DND-41 (cell line): ENCODE measurements at places on chromosomes 6 and 20.
A peak's percentile ranks its signal among the peaks of the same experiment; 100 is the strongest.

- no peak for DNase-seq
Observed at GRCh38 chr6:37477656-37478435, 21.8 kb downstream of the CCDC167 start.

DNA sequence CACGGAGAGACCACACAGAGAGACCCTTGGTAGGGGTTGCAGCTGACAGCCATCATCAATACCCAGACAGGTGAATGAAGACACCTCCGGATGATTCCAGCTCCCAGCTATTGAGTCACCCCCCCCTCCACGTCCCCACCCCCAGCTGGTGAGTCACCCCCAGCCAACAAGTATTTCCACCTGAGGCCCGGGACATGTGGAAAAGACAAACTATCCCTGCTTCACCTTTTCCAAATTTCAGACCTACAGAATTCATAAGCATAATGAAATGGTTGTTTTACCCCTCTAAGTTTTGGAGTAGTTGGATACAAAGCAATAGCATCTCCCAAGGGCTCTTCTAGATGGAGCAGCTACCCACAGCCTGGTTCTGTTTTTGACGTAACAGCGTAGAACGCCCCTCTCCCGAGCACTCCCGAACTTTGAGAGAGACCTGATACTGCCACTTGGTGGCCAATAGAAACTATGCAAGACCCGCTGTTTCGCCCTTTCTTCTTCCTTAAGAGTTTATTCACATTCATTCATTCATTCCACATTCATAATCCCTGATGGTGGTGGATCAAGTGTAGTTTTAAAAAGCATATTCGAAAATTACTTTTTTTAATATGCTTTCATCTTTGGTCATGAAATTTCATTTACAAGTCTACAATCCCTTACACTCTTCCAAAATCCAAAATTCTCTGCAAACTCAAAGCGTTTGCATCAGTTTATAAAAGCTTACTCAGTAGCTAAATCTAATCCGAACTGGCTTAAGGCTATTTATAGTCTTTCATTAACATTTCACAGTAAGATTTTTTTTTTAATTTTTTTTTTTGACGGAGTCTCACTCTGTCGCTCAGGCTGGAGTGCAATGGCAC, 15.1 kb upstream of the PPP1R16B start:
- peak; percentile 55 for DNase-seq

DNA sequence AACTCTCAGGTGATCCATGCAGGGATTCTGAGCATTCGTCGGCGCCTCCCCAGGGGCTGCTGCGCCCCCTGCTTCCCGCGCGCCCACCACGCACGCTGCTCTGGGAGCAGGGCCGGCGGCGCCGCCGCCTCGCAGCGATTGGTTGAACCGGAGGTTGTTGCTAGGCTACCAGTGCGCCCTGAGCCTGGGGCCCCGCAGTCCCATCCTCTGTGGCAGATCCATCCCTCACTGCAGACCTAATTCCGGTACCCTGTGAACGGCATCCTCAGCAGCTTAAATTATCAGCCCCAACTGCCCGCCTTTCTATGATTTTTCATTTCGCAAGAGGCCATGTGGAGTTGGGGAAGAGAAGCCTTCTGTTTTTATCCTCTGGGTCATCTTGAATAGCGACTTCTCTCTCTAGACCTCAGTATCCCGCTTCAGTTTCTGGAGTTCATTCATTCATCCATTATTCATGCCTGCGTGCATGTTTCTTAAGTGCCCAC, 15.4 kb downstream of the PNPLA1 start:
- no peak for DNase-seq

DNA sequence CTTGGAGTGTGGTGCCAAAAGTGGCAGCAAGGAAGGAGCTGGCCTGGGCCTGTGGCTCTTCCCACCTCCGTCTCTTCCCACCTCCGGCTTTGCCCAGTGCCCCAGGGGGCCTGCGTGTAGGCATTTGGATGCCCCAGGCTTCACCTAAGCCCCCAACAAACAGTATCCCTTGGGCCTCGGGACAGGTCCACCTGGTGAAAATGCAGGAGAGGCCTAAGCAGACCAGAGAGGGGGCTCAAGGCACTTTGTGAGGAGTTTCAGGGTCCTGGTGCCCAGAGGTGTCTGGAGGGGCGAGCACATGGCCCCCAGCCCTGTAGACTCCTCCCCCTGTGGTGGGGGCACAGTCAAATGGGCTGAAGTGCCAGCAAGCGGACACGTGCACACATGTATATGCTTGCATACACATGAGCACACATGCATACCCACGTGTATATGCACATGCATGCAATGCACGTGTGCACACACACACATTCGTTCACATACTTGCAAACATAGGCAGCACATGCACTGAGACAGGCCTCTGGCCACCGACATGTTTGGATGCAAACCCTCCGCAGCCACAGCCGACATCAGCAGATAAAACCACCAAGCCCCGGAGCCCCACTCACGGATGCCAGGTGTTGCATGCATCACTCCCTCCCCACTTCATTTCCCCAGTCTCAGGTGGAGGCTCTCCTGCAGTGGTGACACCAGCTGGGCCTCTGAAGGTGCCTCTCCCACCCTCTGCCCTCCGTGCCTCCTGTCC, 124.5 kb downstream of the TAF4 start:
- no peak for DNase-seq

DNA sequence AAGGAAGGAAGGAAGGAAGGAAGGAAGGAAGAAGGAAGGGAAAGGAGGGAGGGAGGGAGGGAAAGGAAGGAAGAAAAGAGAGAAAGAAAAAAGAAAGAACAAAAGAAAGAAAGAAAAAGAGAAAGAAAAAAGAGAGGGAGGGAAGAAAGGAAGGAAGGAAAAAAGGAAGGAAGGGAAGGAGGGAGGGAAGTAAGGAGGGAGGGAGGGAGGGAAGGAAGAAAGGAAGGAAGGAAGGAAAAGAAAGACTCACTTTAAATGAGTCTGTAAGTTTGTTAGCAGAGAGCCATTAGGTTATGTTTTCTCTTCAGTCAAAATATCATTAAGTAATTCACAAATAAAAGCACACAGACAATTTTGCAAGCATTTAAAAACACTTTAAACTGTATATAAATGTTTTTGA, 44.0 kb upstream of the SASH1 start:
- DNase-seq: no peak

- no peak for DNase-seq
Observed at GRCh38 chr20:57605878-57606277, 14.3 kb downstream of the ZBP1 start.

DNA sequence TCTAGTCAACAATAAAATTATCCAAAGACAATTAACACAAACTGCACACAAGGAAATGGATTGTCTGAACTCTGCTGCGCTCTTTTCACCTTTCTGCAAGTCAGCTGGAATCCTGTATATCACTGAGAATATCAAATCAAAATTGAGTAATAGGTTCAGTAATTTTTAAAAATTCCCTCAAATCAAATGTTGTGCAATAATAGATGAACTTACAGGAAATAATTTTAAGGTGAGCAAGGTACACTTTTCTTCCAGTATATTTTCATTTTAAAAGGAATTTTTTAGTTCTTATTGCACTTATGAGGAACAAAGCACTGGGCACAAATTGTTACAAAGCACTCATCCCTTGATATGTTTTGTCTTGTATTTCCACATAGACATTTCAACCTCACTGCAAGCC, 1.2 kb downstream of the SAYSD1 start:
- DNase-seq: no peak

DNA sequence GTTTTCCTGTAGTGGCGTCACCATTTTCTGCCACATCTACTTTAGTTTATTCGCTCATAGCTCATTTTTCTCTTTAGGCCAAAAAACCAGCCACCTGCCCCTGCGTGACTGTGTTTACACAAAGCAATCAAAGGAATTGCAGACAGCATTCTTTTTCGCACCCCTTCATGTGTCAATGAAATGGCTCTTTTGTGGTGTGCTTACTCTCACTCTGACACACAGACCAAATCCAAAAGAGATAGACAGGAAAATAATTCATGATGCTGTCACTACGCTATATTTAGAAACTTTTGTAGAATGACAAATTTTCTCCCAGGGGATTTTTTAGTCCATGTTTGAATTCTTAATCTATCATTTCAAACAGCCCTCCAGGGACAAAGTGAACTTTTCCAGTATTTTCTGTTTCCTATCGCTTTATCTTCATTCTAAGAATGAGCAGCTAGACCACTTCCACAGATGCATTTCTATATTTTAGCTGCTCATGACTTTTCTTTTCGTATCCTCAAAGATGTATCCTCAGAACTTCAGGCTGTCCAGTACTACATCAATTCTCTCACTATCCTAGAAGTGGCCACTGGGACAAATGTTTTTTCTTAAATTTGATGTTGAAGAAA, 37.9 kb upstream of the KHDRBS2 start:
- no peak for DNase-seq

DNA sequence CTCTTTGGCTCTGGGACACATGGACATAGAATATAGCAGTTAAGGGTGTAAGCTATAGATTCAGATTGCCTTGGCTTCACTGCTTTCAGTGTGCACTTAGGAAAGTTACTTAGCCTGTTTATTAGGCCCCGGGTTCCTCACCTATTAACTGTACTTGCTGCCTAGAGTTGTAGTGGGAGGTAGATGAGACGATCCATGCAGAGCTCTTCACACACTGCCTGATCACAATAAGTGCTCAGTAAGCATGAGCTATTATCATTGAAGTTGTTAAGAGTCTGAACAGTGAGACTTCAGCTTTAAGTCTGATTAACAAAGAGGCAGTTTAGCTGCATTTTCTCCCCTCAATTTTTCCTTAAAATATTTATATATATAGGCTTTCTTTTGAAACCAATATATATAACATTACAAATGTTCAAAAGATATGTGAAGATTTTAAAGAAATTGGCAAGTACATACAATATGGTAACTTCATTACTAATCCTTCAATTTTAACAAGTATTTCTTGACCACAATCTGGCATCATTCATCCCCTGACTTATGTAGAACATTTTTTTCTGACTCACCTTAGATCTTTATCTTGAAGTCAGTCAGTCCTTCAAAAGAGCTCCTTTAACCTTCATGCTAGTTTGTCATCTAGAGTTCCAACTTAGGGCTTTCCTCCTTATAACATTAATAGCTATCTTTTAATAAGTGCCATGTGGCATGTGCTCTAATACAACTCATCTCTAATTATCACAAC, 20.5 kb upstream of the SUPT3H start:
- DNase-seq: no peak

GRCh38 chr6:33668914-33669313, 42.6 kb downstream of the UQCC2 start:
- no peak for DNase-seq

DNA sequence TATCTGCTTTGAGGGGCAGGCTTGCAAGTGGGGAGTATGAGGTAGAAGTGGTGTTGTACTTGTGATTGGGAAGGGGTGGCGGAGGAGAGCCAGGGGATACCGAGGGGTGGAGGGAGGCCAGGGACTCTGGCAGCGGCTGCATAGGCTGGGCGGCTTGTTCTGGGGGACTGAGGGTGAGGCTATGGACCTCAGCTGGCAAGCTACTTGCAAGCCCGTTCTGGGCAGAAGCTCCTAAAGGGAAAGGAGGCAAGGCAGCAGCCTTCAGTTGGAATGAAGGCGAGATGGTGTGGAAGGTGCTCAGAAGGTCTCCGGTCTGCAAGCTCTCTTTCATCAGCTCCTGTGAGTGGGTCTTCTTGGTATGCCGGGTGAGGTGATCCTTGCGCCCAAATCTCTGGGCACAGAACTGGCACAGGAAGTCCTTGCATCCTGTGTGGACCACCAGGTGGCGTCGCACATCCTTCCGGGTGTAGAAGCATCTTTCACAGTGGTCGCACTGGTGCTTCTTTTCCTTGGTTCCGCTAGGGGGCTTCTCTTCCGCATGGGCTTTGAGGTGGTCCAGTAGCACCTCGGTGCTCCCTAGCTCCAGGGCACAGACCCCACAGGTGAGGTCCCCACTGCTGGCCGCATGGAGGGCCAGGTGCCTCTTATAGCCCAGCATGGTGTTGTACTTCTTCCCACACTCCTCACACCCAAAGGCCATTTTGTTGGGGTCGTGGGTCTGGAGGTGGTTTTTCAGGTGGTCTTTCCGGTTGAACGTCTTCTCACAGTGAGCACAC, 66.0 kb downstream of the PLAGL1 start:
- peak; percentile 63 for DNase-seq

DNA sequence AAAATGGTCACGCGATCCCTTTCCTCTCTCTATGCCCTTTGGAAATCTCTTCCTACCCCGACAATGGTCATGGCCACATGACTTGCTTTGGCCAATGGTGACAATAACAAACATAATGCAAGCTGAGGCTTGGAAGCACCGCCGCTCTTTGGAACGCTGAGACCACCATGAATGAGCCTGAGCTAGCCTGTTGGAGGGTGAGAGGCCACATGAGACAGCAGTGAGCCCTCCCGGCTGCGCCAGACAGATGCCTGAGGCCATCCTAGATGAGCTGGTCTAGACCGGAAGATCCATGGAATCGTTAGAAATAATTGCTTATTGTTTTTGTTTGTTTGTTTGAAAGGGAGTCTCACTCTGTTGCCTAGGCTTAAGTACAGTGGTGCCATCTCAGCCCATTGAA, 64.2 kb downstream of the STK35 start:
- no peak for DNase-seq

GRCh38 chr6:134593887-134594286, 276.0 kb upstream of the SGK1 start:
- DNase-seq: no peak

- DNase-seq: peak; percentile 40
Observed at GRCh38 chr20:51624157-51624731, 81.7 kb upstream of the NFATC2 start.

DNA sequence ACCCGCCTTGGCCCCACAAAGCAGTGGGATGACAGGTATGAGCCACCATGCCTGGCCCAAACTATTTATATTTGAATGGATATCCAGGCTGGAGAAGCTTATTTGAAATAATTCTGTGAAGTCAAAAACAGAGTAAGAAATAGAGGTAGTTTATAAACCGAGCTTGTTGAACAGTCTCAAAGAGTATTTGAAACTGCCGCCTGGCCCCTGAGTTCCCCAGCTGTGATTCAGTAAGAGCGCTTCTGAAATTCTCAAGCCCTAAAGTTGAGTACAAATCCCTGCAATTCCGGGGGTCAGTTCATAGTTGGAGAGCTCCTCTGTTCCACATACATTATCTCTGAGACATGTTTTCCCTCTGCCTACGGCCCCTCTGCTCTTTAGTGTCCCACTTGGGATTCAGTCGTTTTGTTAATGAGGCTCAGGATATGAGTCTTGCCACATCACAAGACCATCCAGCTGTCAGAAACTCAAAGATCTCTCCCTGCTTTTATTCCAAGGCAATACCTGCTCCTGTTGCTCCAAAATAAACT, 127.8 kb downstream of the SOD2 start:
- DNase-seq: no peak

GRCh38 chr6:17469006-17469832, 75.8 kb downstream of the CAP2 start:
- DNase-seq: no peak

DNA sequence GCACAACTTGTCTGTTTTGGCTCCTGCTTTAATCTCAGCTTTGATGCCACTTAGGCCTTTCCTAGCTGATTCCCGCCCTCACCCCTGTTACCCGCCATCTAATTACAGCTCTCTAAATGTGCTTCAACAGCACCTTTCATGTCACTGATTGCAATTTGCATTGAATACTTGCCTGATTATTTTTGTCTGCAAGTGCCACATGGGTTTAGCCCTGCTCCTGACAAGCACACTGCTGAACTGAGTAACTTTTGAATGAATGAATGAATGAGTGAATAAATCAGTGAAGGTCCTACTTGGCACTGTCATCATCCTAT, 591 bp upstream of the DCBLD1 start:
- no peak for DNase-seq
